Dermis microvascular lymphatic vessel endothelial cell (primary cell): ENCODE measurements at places on chromosomes 3 and 15. TPM values are rescaled to one million over a fixed set of nuclear protein-coding genes. Genes with fewer than 3 reads are reported as not detected.

DNA sequence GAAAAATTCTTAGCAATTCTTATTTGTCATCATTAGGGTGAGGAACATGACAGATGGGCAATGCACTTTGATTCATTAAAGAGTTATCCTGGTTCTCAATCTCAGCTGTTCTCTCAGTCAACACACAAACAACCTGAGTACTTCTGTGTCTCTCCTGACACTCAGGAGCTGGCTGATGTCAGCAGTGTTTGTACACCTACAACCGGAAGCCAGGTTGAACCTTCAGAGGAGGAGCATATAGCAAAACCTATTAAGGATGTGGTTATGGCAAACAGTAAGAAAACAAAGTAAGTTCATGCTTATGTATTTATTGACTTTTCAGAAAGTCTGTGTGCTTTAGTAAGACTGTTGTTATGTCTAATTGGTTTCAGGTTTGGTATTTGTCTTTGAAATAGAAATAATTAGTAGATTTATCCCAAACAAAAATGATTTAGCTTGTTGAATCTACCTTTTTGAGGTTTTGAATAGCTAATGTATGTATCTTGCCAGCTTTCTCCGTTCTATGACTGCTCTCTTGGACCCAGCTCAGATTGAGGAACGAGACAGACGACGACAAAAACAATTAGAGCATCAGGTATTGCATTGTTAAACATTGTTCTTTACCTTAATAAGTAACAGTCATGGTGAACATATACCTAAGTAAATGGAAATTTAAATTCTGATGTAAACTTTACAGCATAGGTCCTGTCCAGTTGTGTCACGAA lies 36.6 kb downstream of the CCDC66 start:
- DNase-seq, result no peak

Gene ACTRT3
- total RNA-seq, result 1.7 and 2.0 TPM in 2 replicates

DNA sequence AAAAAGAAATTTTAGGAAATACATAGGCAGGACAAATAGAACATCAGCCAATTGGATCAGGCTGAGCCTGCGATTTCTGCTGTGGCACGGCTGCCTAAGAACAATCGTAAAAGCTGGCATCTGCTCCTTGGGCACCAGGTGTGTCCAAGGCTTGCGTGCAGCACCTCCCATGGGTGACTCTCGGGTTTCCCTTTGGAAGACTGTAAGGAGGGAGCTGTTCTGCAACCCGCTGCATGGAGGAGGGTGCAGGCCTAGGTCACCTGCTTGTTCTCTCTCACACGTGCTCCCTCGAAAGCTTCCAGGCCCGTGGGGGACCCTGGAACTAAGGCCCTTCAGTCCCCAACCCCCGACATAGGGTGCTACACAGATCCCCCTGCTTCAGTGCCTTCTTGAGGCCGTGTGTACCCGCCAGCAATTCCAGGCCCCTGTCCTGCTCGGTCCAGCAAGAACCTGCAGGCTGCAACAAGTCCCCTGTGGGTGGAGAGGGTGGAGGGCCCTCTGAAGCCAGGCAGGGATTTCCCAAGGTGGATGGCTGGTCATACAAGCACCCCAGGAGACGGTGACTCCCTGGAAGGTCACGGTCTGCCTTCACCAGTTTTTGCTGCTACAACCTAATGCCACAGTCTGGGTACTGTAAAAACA lies 3.4 kb downstream of the GP9 start:
- no peak for DNase-seq

DNA sequence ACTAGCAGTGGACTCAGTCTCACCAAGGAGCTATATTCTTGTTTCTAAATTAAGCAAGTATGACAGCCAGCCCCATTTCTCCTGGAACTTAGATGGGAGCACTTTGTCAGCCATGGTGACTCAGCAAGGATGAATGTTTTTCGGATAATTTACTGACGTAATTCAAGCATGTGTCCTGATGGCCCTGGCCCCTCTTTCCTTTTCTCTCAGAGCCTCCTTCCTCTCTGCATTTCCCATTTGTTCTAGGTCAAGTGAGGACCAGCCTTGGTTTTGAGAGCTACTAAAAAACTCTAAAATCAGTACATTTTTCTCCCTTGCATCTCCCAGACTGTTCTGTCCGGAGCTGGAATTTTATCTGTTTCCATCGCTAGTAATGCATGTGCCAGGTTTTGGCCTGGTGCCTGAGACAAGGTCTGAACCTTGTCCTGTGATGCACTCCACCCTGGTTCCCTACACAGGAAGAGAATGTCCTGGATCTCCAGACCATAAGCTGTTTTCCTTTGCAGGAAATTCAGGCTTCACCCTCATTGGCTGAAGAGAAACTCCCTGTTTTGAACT lies 256.6 kb upstream of the ROPN1 start:
- peak; percentile 88 for DNase-seq

- DNase-seq, result no peak
These were observed 318.5 kb upstream of the ADAMTS9 start for GRCh38 chr3:65006300-65006739.
